ENCODE measurements at places on chromosomes 4 and X. TPM values are rescaled to one million over a fixed set of nuclear protein-coding genes. Genes with fewer than 3 reads are reported as not detected.

DNA sequence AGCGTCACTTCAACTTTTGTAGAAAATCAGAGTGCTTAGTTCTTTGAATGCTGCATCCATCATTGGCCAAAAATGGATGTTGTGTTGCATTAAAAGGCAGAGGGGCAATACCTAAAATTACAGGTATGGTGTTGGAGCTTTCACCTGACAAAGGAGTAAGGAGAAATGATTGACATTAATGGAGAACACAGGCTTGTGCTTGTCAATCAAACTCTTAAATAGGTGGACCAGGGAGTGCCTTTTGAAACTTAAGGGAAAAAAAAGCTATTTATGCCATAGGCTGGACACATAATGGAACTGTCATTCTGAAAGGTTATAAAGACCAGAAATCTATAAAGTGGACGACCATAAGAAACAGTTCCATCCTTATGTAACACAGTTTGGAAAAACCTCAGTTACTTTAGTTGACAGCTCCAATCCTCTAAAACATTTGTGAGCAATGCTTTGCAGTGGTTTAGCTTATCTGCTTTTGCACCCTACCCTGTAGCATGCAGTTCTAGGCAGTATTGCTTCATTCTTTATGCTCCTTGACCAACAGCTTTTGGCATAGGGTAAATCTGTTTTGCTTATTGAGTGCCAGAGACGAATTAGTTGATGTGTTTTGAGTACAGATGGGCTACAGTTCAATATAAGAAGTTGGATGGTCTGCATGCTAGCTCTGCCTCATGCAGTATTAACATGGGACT, 2.4 kb downstream of the HADH start:
- H3K27ac ChIP-seq = peak overlapping the region; percentile 37
- no peak overlapping the region for H3K4me3 ChIP-seq
- H3K36me3 ChIP-seq = peaks cover 3% of the 10 kb centered on the region
- H3K4me1 ChIP-seq = peaks cover 39% of the 10 kb centered on the region
- H3K27me3 ChIP-seq = no peaks in the 10 kb centered on the region

Gene DCAF12L1
- total RNA-seq = 0.11 TPM

DNA sequence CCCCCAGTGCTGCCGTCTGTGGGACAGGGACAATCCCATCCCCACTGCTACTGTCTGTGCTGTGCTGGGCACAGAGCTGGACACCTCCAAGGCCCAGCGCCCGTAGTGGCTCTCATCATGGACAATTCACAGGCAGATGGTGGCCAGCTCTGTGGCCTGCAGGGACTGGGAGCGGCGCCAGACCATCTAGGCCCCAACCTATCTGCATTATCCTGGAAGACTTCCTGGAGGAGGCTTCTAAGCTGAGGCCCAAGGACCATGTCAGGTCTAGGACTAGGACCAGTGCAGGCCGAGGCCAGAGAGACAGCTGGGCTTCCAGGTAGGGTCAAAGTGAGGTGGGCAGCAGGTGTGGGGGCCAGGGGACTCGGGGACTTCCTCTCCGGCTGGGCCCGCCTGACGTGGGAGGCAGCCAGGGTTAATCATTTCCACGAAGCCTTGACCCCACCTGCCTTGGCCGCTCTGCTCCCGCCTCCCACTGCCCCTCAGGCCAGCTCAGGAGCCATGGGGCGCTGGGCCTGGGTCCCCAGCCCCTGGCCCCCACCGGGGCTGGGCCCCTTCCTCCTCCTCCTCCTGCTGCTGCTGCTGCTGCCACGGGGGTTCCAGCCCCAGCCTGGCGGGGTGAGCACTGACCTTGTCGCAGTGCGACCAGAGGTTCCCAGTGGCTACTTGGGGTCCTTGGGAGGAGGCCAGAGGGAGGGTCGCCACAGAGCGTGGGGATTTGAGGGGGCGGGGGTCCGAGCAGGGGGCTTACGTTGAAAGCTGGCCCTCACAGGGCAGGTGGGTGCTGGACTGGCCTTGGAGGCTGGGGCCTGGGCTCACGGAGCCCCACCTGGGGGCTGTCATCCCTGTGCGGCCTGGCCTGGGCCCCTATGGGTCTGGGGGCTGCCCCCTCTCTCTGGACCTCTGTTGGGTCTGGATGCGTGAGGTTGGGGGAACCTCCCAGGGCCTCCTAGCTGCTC, at the start of gene HGFAC:
HGFAC (plus strand) TSS at position 468 of the 959 bp plus-strand sequence; CDS start at position 502, 34 bp downstream.
- no peak for DNase-seq
- H3K4me3 ChIP-seq = no peak within 1 kb of the TSS
- no peaks in the 10 kb centered on the region for H3K36me3 ChIP-seq
- H3K27me3 ChIP-seq = no peaks in the 10 kb centered on the region
- H3K4me1 ChIP-seq = peaks cover 4% of the 10 kb centered on the region

Gene MAGEA6
- not detected for total RNA-seq

DNA sequence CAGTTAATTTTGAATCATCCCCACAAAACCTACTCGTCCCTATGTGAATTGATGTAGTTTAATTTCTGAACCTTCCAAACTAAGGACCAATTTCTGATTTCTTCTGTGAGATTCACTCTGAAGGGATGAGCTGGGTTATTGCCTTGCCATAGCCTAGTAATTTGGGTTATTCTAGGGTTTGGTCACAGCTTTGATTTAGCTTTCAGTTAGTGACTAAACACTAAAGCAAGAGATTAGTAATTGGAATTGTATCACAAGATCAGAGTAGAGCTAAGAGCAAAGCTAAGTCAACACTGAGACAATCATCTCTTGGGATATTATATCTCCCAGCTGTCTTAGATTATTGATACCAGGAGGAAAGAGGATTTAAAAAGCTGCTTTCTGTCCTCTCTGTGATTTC, 588.0 kb downstream of the CCSER1 start:
- no peak for DNase-seq
- no peak overlapping the region for H3K27ac ChIP-seq
- H3K36me3 ChIP-seq = no peaks in the 10 kb centered on the region
- no peak overlapping the region for H3K4me3 ChIP-seq

- no peak overlapping the region for H3K4me3 ChIP-seq
- H3K27ac ChIP-seq = no peak overlapping the region
- H3K36me3 ChIP-seq = no peaks in the 10 kb centered on the region
- no peak for DNase-seq
- no peaks in the 10 kb centered on the region for H3K27me3 ChIP-seq
These were observed 511.5 kb upstream of the FAM241A start for GRCh38 chr4:111633663-111634266.

Gene PPEF1
- total RNA-seq = 0.78 TPM

DNA sequence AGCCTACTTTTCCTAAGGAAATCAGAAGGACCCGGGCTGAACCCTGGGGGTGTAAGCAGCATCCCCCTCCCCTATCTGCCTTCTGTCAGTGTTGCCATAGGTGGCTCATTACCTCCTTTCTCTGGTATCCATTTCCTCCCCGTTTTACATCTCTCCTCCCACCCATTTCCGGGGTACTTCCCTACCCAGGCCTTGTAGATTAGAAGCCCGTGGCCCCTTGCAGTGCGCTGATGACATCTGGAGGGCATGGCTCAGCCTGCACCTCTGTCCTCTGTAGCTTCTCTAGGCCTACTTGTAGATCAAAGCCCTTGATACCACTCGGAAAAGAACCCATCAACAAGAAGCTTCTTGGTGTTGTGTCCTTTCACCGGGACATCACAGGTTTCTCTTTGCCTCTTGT, 71.8 kb downstream of the NBDY start:
- H3K4me1 ChIP-seq = peaks cover 4% of the 10 kb centered on the region
- no peak overlapping the region for H3K4me3 ChIP-seq
- peaks cover 5% of the 10 kb centered on the region for H3K36me3 ChIP-seq
- H3K27ac ChIP-seq = no peak overlapping the region
- H3K27me3 ChIP-seq = no peaks in the 10 kb centered on the region

Gene PDE5A
- 24.2 TPM for total RNA-seq

Gene NXF3
- not detected for total RNA-seq

GRCh38 chr4:11791797-11792196, 363.1 kb upstream of the HS3ST1 start:
- H3K4me1 ChIP-seq = no peaks in the 10 kb centered on the region
- no peak overlapping the region for H3K27ac ChIP-seq
- DNase-seq = no peak
- no peaks in the 10 kb centered on the region for H3K36me3 ChIP-seq
- no peaks in the 10 kb centered on the region for H3K27me3 ChIP-seq
- no peak overlapping the region for H3K4me3 ChIP-seq

DNA sequence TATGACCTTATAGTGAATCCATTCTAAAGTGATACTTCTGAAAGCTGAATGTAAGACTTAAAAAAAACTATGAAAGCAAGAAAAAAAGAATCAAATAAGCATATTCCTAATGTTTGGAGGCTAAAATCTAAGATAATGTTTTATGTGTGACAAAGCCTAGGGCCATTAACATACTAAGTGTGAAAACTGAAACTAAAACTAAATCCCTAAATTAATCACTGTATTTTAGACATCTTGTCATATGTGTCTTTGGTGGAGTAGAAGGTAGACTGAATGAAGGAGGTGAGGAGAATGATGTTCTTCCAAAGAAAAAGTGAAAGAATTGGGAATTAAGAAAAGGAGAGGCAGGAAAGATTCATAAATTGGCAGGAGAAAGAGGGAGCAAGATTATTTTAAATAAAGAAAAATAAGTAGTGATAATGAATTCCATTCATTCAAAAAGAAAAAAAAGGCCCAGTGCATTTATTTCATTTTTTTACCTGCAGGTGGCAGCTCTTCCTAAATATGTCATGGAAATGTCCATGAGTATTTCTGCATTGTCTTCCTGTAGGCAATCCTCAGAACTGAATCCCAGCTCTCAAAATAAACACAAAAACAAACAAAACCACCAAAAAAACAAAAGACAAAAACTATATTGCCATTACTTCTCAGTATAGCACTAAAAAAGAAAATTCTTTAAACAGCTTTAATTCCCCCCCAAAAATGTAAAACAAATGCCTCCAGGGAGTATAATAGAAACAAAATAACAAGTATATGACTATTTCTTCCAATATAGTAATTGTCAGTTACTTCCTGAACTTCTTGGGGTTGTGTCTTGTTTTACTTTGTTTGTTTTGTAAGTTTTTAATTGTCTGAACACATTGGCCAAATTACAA, 17.0 kb upstream of the AP1AR start:
- no peak for DNase-seq
- H3K4me3 ChIP-seq = no peak overlapping the region
- no peak overlapping the region for H3K27ac ChIP-seq
- no peaks in the 10 kb centered on the region for H3K36me3 ChIP-seq

DNA sequence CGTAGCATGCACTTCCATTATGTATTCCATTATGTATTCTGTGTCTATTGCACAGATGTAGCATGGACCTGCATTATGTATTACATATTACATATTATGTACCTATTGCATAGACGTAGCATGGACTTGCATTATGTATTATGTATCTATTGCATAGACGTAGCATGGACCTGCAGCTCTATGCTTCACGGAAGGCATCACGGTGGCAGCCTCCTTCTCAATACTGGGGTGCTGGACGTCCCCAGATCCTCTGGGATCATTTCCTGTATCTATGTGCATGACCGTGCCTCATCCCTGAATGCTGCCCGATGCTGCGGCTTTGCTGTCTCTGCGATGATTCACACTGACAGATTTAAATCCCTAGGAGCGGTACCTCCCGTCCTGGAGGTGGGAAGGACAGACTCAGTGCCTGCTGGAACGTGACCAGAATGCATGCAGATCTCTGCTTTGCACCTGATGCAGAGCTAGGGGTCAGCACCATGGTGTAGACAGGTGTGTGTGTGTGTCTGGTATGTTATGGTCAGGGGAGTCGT, 317.5 kb downstream of the DHRSX start:
- H3K4me3 ChIP-seq = no peak overlapping the region
- peaks cover 16% of the 10 kb centered on the region for H3K4me1 ChIP-seq
- DNase-seq = no peak

GRCh38 chr4:22031423-22031822, 82.9 kb upstream of the KCNIP4 start:
- H3K27me3 ChIP-seq = no peaks in the 10 kb centered on the region
- no peak overlapping the region for H3K27ac ChIP-seq
- H3K4me3 ChIP-seq = no peak overlapping the region
- no peaks in the 10 kb centered on the region for H3K4me1 ChIP-seq

Gene S100P
- 1.1 TPM for total RNA-seq

Gene VCX
- 0.41 TPM for total RNA-seq

GRCh38 chr4:81555489-81555888, 83.8 kb upstream of the RASGEF1B start:
- no peaks in the 10 kb centered on the region for H3K36me3 ChIP-seq
- H3K27me3 ChIP-seq = no peaks in the 10 kb centered on the region
- DNase-seq = no peak
- H3K27ac ChIP-seq = no peak overlapping the region

- H3K4me3 ChIP-seq = peak overlapping the region; percentile 13
- H3K36me3 ChIP-seq = no peaks in the 10 kb centered on the region
- no peaks in the 10 kb centered on the region for H3K27me3 ChIP-seq
- peaks cover 23% of the 10 kb centered on the region for H3K4me1 ChIP-seq
These were observed 29.2 kb upstream of the CCNI start for GRCh38 chr4:77104791-77105540.

DNA sequence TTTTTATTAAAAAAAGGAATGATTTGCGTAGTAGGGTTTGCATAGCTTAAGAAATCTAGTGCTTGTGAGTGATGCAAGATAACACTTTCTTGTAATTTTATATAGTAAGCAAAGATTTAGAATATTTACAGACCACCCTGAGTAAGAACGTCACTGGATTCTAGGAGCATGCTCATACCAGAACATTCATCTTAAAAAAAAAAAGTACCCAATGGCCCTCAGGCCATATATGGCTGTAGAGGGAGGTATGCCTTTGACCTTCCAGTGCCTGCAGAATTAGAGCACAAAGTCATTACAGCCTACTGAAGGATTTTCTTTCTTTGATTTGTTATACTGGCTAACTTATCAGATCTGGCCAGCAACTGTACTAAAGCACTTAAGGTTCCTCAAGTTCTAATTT, 236.3 kb upstream of the GYPA start:
- peak overlapping the region; percentile 88 for H3K27ac ChIP-seq
- DNase-seq = no peak
- peaks cover 50% of the 10 kb centered on the region for H3K4me1 ChIP-seq
- no peaks in the 10 kb centered on the region for H3K27me3 ChIP-seq

DNA sequence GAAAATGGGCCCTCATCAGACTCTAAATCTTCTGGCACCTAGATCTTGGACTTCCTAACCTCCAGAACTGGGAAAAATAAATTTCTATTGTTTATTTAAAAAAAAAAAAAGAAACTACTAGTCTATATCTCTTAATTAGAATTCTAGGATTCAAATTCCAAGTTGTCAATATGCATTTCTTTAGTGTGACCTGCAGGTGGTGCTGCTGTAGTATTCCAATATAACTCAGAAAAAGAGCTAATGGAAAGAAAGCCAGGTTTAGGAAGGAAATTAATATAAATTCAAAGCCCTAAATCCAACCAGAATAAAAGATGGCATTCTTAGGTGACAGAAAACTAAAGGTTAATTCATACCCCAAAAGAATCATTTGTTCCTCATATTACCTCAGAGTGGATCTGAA, 80.0 kb upstream of the NALF2 start:
- no peak for DNase-seq
- peaks cover 14% of the 10 kb centered on the region for H3K27me3 ChIP-seq
- H3K36me3 ChIP-seq = no peaks in the 10 kb centered on the region
- H3K4me1 ChIP-seq = no peaks in the 10 kb centered on the region
- no peak overlapping the region for H3K4me3 ChIP-seq

- DNase-seq = no peak
- H3K4me1 ChIP-seq = no peaks in the 10 kb centered on the region
- H3K4me3 ChIP-seq = no peak overlapping the region
- no peaks in the 10 kb centered on the region for H3K36me3 ChIP-seq
- no peak overlapping the region for H3K27ac ChIP-seq
- H3K27me3 ChIP-seq = no peaks in the 10 kb centered on the region
These were observed 115.9 kb downstream of the MAGEC2 start for GRCh38 chrX:142089193-142089592.

Measured in mesothelial cell of epicardium (in vitro differentiated cells).